ENCODE measurements at places on chromosomes 1 and 21.

GRCh38 chr1:208007319-208007937, 96.5 kb upstream of the CD34 start:
- no peak for DNase-seq

- no peak for DNase-seq
Observed at GRCh38 chr1:237098541-237098940, 56.6 kb downstream of the RYR2 start.

- no peak for DNase-seq
Observed at GRCh38 chr1:214164173-214164572, 116.8 kb upstream of the SMYD2 start.

- peak; percentile 46 for DNase-seq
Observed at GRCh38 chr1:2236695-2237677, 8.9 kb downstream of the SKI start.

- DNase-seq, result no peak
Observed at GRCh38 chr1:208234721-208235120, 9.5 kb downstream of the PLXNA2 start.

DNA sequence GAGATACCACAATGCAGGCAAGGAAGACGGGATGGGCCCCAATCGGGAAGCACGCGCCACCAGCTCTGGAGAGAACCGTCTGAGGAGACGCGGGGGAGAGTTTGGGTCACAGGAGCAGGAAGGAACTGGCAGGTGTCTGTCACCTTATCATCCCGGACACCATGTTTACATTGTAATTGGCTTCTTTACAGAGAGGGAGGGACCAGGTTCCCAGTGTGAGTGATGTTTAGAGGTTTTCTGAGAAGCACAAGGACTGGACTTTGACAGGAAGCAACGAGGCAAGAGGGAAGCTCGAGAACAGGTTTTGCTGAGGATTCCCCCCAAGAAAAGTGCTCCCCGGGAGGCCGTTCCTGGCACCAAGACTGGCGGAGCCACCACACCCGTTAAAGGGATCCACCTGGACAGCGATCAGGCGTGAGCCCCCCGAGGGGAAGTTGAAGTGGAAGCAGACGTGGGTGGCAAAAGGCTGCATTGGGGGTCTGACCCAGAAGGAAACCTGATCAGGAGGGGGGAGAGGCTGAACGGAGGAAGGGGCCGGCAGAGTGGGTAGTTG, 957 bp downstream of the EPS15 start:
- peak; percentile 18 for DNase-seq

DNA sequence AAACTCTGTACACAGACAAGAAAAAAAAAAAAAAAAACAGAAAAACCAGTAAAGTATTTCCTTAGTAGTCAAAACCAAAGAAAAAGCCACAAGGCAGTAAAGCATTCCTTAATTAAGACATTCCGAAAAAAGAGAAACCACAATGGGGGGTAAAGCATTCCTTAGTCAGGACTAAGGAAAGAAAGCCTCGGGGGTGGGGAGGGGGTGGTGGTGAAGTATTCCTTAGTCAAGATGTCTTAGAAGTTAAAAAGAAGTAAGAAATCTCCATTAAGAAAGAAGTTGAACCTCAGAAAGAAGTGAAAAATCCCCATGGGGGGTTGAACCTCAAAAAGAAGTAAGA, 28.2 kb upstream of the FMO1 start:
- no peak for DNase-seq

DNA sequence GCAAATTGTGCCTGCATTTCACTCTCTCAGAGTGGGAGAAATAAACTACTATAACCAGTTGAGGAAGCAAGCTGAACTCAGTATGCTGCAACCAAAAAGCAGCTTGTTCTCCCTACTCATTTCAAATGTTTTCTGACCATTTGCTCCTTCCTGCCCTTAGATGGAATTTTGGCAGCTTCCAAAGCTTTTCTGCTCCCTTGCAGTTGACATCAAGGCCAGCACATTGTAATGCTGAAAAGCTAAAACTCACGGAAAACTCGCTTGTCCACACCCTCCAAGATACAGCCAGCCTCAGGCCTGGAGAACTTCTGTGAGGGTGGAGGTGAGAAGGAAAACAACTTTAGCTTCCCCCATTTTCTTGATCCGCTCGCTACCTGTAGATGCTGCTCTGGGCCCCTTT, 5.0 kb upstream of the CHML start:
- no peak for DNase-seq

- no peak for DNase-seq
Observed at GRCh38 chr1:237763751-237764150, 127.0 kb downstream of the ZP4 start.

- DNase-seq, result no peak
Observed at GRCh38 chr1:30656171-30656940, 67.0 kb downstream of the MATN1 start.

GRCh38 chr1:31099293-31100032, 33.9 kb upstream of the PUM1 start:
- DNase-seq, result no peak
